ENCODE measurements at places on chromosomes 13 and 19.

DNA sequence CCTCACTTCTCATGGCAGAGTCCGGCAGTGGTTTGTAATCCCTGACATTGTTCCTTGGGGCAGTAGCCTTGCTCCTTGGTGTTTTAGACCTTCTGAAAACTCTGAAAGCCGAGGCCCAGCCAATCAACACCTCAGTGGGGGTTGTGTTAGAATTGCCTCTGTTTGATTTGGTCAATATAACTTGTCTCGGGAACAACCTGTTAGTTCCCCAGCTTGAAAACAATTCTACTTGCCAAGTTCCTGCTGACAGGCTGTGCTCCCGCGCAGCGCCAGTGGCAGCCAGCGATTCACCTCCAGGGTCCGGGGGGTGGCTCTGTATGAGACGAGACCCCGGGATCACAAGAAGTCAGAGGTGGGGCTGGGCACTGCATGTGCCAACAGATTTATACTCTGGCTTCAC lies 81.4 kb upstream of the MEDAG start:
- no peak for DNase-seq

DNA sequence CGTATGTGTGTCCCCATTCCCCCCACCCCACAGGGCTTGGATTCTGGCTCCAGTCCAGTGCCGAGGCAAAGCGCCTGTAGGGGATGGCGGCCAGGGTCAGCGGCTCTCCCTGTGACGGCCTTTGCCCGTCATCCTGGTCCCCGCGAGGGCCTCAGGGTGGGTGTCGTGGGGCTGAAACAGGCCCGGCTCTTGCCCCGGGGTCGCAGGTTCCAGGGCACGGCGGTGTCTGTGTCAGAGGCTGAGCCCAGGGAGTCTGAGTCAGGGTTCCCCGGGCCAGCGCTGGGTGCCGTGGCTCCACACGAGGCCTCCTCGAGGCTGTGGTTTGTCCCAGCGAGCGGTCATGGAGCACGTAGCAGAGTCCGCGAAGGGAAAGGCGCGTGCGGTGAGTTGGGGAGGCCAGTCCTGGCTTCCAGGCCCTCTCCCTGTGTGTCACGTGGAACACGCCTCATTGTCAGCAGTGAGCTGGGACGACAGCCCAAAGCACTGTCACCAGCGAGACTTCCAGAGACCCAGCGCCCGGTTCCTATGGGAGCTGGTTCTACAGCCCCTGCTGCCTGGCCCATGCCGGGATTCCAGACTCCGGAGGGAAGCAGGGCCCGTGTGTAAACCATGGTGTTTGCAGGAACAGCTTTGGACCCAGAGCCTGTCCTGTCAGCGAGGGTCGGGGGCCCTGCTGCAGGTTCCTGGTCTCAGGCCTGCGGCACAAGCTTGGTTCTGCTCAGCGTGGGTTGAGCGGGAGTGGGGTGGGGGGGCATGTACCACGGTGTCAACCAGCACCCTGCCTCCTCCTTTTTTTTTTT lies 13.4 kb downstream of the NCLN start:
- DNase-seq = no peak

- DNase-seq = no peak
Observed at GRCh38 chr19:29581398-29581797, 24.7 kb upstream of the POP4 start.

DNA sequence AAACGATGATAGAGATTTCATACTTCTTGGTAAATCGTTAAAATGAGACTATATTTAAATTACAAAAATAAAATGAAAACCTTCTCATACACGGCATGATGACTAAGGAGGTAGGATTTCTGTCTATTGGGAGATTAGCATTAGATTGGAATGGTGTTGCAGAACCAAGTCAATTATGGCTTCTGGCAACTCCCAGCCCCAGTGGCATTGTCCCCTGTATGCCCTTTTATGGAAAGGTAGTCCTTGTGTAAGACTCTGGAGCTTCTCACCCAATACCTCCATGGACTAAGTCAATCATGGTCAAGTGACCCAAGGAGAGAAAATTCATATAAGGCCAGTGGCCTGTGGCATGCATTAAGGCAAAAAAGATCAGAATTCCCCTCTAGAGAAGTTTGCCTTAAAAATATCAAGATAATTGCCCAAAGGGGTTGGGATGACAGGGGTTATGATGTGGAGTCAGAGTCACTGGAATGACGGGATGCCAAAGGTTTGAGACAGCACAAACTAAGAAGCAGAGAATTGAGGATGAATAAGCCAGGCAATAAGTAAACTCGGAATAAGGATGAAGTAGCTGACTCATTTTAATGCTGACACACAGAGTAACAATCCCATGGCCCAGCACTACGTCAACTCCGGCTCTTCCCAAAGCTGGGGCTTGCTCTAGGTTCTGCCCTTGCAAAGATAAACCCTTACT lies 57.8 kb upstream of the POSTN start:
- peak; percentile 89 for DNase-seq

DNA sequence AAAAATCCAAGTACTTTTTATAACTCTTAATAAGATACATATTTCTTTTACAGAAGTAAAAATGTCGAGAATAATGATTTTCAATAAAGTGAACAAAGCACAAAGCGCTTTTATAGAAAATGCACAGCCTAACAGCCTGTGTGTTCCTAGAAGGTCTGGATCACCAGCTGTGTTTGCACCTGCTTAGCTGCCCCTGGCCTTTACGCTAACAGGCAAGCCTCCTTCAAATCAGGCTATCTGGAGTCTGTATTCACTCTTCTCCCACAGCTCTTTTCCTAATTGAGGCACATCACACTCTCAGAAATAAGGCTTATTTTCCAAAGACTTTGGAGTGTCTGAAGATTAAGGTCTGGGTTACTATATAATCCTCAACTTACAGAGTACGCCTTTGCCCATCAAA lies 183.1 kb downstream of the LHFPL6 start:
- DNase-seq = no peak

- no peak for DNase-seq
Observed at GRCh38 chr19:22545751-22546150, 88.4 kb upstream of the ZNF492 start.

DNA sequence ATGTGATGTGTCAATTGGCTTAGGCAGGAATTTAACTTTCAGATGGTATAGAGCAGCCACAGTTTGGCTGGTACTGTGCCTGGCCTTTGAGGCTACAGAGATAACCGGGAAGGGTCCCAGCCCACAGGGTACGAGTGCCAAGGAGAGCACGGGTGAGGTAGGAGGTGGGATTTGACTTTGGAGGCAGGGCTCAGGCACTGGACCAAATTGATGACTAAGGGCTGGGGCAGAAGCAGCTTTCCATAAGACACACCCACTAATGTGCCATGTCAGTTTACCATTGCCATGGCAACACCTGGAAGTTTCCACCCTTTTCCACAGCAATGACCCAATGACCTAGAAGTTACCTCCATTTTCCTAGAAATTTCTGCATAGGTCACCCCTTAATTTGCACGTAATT lies 466.2 kb downstream of the TSHZ3 start:
- no peak for DNase-seq

DNA sequence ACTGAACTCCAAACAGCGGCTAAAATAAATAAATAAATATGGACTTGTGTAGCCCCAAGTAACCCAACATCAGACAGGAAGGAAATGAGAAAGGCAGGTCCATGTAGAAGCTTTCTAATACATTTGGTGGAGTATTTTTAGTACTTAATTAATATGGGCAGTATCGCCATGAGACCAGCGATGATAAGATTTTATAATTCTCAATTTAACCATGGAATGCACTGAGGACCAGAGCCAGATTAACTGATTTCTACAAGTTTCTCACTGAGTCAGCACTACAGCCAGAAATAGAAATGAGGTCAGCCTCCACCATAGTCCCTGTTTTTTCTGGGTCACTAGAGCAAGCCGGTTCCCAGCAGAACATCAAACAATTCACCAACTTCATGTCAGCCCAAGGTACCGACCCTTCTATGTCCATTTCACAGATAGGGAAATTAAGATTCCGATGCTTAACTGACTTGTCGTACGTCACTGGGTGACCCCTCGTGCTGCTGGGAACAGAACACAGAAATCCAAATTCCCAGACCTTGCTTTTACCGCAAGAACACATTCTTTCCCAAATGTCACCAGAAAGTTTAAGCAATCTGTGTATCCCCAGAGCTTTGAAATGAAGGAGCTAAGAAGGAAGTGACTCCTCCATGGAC lies 90.4 kb downstream of the COL4A1 start:
- no peak for DNase-seq

GRCh38 chr13:77696006-77696878 lies 1.2 kb upstream of the SLAIN1 start:
- no peak for DNase-seq

DNA sequence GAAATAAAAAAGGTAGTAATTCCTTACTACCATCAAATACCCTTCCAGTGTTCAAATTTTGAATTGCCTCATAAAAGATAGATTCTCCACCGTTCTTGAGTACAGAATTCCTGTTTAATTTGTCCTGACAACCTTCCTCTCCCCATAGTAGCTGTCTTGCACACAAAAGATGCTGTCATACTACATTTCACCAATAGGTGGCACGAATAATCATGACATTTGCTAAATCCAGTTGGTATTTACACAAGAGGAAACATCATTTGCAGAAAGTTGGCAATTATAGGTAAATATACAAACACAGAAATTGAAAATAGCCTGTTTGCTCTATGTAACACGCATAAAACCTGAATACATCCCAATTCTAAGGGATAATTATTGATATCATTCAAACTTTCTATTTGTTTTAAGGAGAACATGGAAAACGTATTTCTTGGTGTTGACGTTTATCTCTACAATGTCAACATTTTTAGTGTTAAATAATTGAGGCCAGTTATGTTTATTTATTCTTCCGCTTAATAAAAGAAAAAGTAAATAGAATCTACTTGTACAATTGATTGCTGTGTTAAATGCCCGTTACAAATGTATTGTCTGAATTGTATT lies 58.3 kb upstream of the CLDN10 start:
- DNase-seq = no peak

GRCh38 chr13:20924758-20925394 lies 22.3 kb upstream of the XPO4 start:
- DNase-seq = peak; percentile 59

DNA sequence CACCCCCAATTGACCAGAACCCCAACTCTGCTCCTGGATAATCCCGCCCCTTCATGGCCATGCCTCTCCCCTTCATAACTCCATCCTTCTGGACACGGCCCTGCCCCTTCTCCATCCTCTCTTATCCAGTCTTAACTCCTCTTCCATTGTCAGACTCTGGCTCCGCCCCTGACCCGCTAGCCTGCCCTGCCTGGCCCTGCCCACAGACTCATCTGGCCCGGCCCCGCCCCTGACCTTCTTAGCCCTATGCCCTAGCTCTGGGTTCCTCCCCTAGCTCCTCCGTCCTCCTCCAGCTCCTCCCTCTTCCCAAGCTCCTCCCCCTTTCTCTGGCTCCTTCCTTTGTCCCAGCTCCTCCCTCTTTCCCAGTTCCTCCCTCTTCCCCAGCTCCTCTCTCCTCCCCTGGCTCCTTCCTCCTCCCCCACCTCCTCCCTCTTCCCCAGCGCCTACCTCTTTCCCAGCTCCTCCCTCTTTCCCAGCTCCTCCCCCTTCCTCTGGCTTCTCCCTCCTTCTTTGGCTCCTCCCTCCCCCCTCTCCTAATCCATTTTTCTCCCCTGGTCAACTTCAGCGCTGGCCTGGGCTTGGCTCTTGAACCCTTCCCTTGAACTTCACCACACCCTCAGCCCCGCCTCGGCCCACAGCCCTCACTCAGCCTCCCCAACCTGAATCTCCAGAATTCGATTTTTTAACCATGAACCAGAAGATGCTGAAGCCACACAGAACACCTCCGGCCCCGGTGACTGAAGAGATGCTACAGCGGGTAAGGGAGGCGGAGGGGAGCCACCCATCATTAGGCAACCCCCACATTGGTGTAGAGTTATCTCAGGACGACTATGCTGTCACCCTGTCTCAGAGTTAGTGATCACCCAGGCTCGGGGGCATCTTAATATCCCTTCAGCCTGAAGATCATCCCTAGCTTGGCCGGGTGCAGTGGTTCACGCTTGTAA lies 9.2 kb upstream of the ZNF358 start:
- no peak for DNase-seq

GRCh38 chr13:45446181-45446580 lies 18.6 kb upstream of the COG3 start:
- DNase-seq = no peak

DNA sequence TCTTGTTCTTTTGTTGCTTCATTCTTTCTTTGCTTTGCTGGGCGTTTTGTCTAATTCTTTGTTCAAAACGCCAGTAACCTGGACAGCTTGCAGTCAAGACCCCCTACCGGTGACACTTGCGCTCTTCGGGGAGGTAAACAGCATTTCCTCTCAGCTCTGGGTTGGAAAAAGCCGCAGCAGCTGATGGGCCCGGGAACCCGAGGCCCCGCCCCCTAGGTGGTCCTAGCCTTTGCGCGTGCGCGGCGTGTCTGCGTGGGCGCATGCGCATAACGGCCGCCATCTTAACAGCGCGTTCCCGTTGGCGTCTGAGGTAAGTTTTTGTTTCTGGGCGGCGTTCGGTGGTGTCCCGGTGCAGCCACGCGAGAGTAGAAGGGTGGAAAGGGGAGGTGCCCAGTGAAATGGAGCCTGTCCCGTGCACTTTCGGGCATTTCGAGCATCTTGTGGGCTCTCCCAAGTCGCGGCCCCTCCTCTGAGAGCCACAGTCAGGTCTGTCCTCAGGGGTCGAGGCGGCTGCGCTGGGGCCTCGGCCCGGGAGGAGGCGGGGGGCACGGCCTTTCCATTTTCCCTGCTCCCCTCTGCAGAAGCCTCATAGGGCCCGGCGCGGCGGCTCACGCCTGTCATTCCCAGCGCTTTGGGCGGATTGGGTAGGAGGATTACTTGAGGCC lies at the start of gene ZNF559:
Gene ZNF559 (plus strand): TSS at position 261 of the 665 bp plus-strand sequence. CDS start 14,371 bp downstream, outside the sequence.
- DNase-seq = peak; percentile 93

DNA sequence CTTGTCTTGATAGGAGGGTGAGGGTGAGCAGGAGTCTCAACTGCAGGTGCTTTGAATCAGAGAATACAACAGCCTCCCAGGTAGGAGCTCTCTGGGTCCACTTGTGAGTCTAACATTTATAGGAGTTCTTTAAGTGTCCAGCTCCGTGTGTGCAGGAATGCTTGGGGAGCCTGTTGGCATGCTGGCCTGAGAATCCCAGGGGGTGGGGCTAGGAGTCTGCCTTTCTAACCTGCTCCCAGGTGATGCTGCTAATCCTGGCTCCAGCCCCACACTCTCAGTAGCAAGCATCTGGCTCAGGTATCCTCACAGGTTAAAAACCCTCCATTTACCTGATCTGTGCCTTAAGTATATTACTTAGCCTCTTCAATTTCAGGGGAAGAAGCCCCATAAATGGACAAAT lies 368.9 kb downstream of the RBM26 start:
- DNase-seq = no peak

DNA sequence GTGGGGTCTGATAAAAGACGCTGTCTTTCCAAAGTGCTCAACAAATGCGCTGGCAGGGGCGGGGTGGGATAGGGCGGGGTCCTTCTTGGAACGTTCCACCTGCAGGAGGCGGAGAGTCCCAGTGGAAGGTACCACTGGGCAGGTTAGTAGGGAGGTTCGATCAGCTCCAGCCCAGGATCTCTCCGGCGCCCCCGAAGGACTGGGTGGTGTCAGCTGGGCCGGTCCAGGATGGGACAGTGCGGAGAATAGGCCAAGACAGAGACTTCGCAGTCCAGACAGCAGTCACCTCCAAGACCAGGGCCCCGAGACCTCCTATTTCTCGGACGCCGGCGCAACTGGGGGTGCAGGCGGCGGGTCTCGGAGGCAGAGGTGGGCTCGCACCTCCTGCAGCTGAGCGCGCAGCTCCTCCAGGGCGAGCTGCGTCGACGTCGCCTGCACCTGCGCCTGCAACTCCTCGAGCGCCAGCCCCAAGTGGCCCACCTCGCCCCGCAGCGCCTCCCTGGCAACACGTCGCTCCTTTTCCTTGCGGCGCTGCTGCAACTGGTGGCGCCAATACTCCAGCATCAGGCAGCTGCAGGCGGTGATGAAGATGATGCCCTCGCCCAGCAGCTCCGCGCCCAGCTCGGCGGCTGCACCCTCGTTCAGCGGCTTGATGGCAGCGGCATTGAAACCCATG lies 21.6 kb downstream of the VASP start:
- no peak for DNase-seq
